ENCODE measurements at places on chromosomes 1 and 21.

GRCh38 chr1:33001282-33001681, 35.4 kb downstream of the AK2 start:
- DNase-seq = no peak

DNA sequence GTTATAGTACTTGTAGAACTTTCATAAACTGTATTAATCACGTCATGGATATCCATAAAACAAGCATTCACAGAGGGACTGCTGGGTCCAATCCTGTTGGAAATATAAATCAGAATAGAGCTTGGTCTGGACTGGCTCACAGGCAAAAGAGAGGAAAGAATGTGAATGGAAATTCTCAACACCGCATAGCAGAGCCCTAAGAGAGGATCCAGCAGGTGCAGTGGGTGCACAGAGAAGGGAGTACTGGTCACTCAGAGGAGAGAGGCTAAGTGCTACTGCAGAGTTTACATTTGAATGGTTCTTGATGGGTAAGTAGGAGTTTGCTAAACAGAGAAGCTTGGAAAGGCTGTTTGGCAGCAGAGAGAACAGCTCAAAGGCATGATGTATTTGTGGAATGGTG, 231.7 kb downstream of the PAPPA2 start:
- no peak for DNase-seq

GRCh38 chr1:176073524-176074157, 133.4 kb downstream of the COP1 start:
- peak; percentile 10 for DNase-seq

DNA sequence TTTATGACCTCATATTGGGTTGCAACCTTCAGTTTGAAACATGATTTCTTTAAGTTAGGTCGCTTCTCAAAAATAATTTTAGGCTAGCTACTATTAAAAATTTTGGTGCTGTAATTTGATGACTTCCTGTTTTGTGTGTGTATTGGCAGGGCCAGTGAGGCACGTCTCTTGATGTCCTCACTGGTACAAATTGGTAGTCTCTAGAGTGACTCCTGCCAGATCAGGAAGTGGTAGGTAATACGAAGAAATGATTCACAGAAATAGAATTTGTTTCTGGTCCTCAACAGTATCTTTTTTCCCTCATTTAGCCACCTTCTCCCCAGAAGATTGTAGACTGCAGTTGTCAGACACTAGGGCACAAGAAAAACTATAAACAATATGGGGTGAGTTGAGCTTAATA, 120.9 kb upstream of the KIAA1614 start:
- DNase-seq = no peak

GRCh38 chr1:2539312-2539907, 9.3 kb upstream of the HES5 start:
- DNase-seq = no peak

DNA sequence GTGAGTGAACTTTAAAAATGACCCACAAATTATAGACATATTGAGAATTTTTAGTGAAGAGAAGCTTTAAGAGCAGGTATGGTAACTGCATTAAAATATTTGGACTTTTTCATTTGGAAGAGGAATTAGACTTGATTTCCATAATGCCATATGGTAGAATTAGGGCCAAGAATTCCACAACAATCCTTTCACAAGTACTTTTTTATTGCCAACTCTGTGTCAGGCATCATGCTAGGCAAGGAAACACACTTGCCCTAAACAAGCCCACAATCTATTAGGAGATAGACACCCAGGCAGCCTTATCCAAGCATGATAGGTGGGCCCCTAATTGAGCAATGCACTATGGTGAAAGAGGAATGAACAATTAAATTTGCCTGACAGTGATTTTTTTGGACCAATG, 353.0 kb downstream of the TGFB2 start:
- DNase-seq = no peak

- no peak for DNase-seq
These were observed 32.7 kb upstream of the VANGL1 start for GRCh38 chr1:115609021-115609420.

DNA sequence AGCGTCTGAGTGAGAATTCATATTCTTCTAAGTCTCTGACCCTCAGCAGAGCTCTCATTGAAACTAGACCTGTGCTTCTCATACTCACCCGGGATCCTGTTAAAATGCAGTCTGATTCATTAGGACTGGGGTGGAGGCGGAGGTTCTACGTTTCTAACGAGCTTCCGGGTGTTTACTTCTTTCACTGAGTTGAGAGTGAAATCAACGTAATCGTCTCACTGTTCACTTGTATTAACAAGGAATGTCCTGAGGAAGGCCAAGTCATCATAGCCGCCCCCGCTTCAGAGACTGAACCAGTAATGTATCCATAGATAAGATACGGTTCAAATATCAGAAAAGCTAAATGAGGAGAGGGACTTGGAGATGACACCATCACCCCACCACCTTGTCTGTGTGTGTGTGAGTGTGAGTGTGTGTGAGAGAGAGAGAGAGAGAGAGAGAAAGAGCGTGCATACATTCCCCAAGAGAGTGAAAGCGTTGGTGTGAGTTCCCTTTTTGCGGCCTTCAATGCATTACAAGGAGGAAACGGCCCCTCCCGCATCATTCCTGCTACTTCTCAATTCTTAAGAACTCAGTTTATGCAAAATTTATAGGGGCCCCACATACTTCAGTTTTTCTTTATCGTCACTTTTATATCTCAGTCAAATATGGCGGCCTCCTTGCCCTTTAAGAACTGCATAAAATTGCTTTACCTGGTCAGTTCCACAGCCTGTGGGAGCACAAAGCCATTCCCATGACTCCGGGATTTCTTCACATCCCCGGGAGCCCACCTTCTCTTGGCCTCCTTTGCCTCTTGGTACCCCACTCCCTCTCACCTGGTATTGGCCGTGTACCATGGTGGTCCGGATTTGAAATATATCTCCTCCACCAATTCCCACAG, 19.8 kb downstream of the KMO start:
- DNase-seq = peak; percentile 29

DNA sequence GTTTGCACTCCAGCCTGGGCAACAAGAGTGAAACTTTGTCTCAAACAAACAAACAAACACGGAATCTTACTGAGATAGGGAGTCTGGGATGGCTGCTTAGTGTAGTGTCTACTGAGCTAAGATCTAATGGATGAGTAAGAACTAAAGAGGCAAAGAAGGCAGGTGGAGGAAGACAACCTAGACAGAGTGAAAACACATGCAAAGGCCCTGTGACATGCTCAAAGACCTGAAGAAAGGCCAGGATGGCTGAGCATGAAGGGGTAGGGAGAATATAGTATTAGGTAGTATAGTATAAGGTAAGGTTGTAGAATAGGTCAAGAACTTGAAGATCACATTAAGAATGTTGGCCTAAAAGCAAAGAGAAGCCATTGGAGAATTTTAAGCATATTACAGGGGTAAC, 49.1 kb downstream of the MAP3K7CL start:
- no peak for DNase-seq

GRCh38 chr1:30417001-30417700, 306.2 kb downstream of the MATN1 start:
- no peak for DNase-seq

DNA sequence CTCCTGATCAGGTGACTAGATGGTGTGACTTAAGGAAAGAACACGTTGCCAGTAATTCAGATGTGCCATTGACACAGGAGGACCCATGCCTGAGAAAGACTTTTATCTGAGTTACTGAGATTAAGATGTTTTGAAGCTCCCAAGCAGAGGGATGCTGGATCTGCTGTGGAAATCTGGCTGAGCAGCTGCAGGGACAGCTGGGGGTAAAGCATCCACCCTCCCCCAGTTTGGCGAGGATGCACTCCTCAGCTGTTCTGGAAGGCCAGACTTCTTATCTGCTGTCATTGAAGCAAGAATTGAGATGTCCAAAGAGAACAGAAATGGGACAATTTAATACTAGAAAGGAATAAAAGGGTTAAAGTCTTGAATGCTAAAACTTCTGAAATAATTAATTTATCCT, 25.7 kb downstream of the TTC3 start:
- DNase-seq = no peak

DNA sequence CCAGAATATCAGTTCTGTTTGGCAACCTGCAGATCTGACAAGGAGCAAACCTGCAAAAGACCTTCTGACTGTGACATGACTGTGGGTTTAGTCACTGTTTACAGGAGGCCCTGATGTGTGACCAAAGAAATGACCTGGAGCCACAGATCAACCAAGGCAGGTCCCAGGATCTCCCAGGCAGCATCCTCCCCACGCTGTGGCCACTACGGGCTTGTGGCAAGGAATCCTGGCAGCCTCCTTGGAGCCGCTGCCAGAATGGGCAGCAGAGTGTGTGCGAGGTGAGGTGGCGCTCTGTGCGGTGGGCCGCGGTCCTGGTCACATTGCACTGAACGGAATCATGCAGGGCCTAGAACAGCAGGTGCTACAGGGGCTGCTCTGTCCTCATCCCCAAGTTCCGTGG, 15.9 kb downstream of the MCM3AP start:
- no peak for DNase-seq

- no peak for DNase-seq
These were observed 520.5 kb downstream of the SMYD3 start for GRCh38 chr1:245986404-245987218.

DNA sequence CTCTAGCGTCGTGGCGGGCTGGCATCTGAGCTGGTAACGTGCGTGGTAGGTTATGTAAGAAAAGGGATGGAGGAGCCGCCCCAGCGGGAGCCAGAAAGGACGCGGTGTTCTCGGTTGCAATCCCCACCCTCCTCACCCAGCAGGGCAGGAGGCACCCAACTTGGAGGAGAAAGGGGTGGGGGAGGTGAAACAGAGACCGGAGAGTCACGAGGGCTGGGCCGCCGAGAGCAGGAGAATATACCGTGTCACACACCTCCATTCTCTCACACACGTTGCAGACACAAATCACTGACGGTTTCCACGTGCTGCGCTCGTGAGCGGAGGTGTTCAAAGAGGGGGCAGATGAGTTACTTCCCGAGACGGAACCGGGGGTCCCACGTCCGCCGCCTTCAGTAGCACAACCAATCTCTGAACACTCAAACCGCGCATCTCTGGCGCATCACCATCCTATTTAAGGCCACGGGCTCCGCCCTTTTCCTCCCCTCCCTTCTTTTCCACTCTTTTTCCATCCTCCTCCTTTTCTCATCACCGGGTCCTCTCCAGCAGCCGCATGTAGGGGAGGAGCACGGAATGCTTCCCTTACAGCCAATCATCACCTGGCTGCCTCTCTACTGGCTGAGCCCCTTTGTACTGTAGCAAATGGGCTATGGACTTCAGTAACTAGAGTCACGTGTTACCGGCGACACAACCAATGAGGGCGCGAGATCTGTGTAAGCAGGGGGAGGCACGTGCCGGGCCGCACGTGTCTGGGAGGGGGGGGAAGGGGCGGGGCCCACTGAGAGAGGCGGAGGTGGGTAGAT, at the start of gene CIART:
TSS of gene CIART (plus strand) at position 797 of the 800 bp plus-strand sequence. CDS start 714 bp downstream, outside the sequence.
- DNase-seq = peak; percentile 75

- DNase-seq = no peak
These were observed 62.5 kb upstream of the CNN3 start for GRCh38 chr1:94989398-94989797.

GRCh38 chr1:115332813-115333608, 5.0 kb downstream of the NGF start:
- no peak for DNase-seq

DNA sequence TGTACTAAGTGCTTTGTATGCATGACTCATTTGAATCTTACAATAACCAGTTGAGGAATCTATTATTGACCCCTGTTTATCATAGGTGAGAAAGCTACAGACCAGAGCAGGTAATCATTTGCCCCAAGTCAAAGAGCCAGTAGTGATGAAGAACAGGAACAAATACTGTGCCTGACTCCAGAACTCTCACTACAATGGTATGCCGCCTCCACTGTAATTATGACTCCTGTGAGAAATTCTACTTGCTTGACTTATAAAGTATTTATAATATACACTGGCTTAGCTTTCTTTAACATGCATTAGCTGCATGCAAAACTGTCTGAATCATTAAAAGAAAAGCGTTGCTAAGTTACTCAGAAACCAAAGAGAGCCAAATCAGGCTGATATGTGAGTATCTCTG, 92.6 kb downstream of the ZNF281 start:
- DNase-seq = no peak

GRCh38 chr1:220544901-220545303, 17.0 kb downstream of the MARK1 start:
- DNase-seq = no peak

DNA sequence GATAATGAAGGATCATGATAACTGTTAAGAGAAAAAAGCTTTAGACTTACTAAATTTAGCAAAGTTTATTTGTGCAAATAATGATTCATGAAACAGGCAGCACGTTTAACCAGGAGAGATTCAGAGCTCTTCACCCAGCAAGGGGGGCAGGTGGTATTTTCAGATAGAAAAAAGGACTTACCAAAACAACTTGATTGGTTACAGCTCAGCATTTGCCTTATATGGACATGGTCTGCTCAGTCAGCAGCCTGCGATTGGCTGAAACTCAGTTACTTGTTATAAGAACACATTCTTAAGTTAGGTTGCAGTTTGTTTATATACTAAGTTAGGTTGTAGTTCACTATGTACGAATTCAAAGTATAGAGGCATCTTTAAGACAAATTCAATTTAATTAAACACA, 165.6 kb downstream of the DUSP10 start:
- no peak for DNase-seq

DNA sequence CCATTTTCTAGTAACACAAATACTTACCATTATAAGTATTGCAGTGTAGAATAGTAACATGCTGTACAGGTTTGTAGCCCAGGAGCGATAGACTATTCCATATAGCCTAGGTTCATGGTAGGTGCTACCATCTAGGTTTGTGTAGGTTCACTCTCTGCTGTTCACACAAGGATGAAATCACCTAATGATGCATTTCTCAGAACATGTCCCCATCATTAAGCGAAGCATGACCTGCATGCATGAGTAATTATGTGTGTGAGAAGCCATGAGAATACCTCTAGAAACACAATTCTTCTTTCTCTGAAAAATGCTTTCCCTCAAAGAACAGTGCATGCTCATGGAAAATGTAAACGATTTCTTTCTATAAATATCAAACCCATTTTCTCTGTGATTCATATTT, 69.3 kb downstream of the NR5A2 start:
- DNase-seq = no peak

DNA sequence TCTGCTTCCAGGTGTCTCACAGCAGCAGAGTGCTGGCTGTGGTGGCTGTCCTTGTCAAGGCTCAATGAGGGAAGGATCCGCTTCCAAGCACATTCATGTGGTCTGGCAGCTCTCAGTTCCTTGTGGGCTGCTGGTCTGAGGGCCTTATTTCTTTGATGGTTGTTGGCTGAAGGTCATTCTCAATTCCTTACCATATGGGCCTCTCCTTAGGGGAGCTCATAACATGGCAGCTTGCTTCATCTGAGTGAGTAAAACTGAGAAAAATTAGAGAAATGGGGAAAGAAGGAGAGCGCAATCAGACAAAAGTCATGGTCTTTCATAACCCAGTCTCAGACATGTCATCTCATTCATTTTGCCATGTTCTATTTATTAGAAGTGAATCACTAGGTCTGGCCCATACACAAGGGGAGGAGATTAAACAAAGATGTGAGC, 81.7 kb upstream of the TSPAN2 start:
- no peak for DNase-seq

- DNase-seq = no peak
These were observed 10.8 kb upstream of the NFASC start for GRCh38 chr1:204859861-204860267.

- no peak for DNase-seq
These were observed 95.0 kb downstream of the SLC30A10 start for GRCh38 chr1:219833214-219833815.
